NCI-H2081 (cell line): ENCODE measurements at places on chromosomes 2 and 18.

GRCh38 chr2:7758073-7758759 lies 841.0 kb downstream of the RNF144A start:
- no peak for DNase-seq

DNA sequence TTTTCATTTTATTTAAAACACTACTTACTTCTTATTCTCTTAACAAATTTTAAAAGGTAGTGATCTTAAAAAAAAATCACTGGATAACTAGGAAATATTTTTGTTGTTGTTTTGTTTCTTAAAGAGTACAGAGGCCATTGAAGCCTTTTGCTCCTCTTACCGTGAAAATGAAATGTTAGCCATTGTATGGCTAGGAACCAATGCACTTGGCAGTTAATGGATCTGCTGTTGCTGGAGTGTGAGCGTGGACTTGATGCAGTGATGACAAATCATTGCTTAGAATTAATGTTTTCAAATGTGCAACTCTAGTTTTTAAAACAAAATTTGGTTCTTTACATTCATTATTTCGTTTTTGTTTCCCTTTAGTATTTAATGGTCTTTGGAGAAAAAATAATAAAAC lies 162.3 kb downstream of the HAUS1 start:
- no peak for DNase-seq

- DNase-seq = no peak
These were observed 66.3 kb downstream of the SIGLEC15 start for GRCh38 chr18:45891806-45892205.

- no peak for DNase-seq
These were observed 50.6 kb upstream of the ITSN2 start for GRCh38 chr2:24410976-24411375.

DNA sequence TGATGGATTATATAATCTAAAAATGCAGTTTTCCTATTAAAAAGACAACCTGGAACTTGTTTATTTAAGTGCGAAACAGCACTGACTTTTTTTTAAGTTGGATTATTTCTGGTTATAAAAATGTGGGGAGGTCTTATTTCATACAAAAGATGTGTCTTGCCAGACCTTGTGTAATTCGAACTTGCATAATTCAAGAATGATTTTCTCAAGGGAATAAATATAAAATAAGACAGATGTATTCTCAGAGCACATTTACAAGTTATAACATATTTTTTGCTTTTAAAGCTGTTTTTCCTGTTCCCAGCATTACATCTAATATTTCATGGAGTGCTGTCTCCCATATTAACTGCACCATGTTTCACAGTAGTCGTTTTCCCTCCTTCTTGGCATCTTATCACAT lies 263.1 kb downstream of the CDH20 start:
- no peak for DNase-seq
